ENCODE measurements at places on chromosomes 5 and 9. TPM values are rescaled to one million over a fixed set of nuclear protein-coding genes. Genes with fewer than 3 reads are reported as not detected.
A peak's percentile ranks its signal among the peaks of the same experiment; 100 is the strongest.

DNA sequence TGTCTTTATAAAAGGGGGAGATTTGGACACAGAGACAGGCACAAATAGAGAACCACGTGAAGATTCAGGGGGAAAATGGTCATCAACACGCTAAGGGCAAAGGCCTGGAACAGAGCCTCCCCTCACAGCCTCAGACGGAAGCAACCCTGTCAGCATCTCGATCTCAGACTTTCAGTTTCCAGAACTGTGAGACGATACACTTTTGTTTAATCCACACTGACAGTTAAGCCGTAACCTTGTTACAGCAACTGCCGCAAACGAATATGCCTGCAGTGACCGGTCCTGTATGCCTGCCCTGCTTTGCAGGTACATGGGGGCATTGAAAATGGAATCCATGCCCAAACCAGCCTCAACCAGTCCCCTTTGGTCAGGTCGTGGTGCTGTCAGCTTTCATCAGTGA, 139.5 kb downstream of the ATPSCKMT start:
- H3K27ac ChIP-seq = no peak overlapping the region
- DNase-seq = no peak
- H3K36me3 ChIP-seq = no peaks in the 10 kb centered on the region
- H3K27me3 ChIP-seq = 0 out of 2 replicates have a peak, but pooled peaks cover 4% of the 10 kb centered on the region

DNA sequence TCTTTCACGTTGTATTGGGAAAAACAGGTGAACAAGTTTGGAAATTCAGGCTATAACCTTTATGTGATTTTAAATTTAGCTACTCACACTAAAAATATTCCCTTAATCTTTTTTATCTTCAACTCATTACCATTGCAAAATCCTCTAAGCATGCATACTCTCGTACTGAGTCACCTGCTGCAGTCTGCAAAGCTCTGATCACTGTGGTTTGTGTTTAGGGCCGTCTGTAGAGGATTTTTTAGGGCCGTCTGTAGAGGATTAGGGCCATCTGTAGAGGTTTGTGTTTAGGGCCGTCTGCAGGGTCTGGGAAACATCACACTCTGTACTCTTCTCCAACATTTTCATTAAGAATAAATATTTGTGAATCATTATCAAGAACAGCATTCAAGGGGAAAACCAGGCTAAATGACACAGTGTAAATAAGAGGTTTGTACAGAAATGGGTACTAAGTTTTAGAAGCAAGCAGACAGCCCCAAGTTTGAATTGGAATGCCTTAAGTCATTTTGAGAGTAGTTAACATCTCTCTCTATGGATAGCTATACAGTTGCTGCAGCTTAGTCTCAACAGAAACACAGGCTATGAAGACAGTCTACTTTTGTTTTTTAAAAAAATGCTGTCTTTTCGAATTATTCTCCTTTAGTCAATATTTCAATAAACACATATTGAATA, 155.0 kb upstream of the TSLP start:
- H3K4me1 ChIP-seq = peaks cover 35% of the 10 kb centered on the region
- no peaks in the 10 kb centered on the region for H3K27me3 ChIP-seq

DNA sequence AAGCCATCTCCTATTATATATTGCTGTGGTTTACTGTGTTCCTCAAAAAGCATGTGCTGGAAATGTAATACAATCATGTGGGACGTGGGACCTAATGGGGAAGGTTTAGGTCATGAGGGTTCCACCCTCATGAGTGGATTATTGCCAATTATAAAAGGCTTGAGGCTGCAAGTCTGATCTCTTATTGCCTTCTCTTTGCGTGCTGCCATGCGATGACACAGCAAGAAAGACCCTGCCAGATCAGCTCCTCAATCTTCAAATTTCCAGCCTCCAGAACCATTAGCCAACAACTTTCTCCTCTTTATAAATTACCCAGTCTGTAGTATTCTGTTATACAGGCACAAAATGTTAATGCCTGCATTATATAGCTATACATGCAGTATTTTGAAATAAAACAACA, 45.4 kb downstream of the MARCHF11 start:
- no peaks in the 10 kb centered on the region for H3K4me1 ChIP-seq
- H3K27ac ChIP-seq = no peak overlapping the region
- no peak overlapping the region for H3K4me3 ChIP-seq
- H3K27me3 ChIP-seq = no peaks in the 10 kb centered on the region

- no peak overlapping the region for H3K4me3 ChIP-seq
- peaks cover 20% of the 10 kb centered on the region for H3K4me1 ChIP-seq
- no peak overlapping the region for H3K27ac ChIP-seq
These were observed 8.6 kb upstream of the SLC12A7 start for GRCh38 chr5:1120236-1120999.

SLC34A1 gene
- not detected for total RNA-seq

GRCh38 chr5:160494451-160494850, 72.8 kb downstream of the PTTG1 start:
- no peak for DNase-seq
- H3K36me3 ChIP-seq = no peaks in the 10 kb centered on the region
- H3K4me1 ChIP-seq = no peaks in the 10 kb centered on the region
- H3K27ac ChIP-seq = no peak overlapping the region
- no peak overlapping the region for H3K4me3 ChIP-seq
- no peaks in the 10 kb centered on the region for H3K27me3 ChIP-seq

- H3K36me3 ChIP-seq = no peaks in the 10 kb centered on the region
- H3K27ac ChIP-seq = no peak overlapping the region
- no peak for DNase-seq
- no peaks in the 10 kb centered on the region for H3K27me3 ChIP-seq
- H3K4me1 ChIP-seq = peaks cover 20% of the 10 kb centered on the region
These were observed 285.8 kb downstream of the ZNF608 start for GRCh38 chr5:124460642-124461041.

CEP72 gene
- 5.7 TPM for total RNA-seq

- 0 out of 2 replicates have a peak overlapping the region, but pooled peaks have one; percentile 27 for H3K27ac ChIP-seq
- H3K4me3 ChIP-seq = no peak overlapping the region
- no peaks in the 10 kb centered on the region for H3K36me3 ChIP-seq
- no peak for DNase-seq
These were observed 45.1 kb upstream of the UGCG start for GRCh38 chr9:111851553-111851952.

PAEP gene
- total RNA-seq = not detected

DNA sequence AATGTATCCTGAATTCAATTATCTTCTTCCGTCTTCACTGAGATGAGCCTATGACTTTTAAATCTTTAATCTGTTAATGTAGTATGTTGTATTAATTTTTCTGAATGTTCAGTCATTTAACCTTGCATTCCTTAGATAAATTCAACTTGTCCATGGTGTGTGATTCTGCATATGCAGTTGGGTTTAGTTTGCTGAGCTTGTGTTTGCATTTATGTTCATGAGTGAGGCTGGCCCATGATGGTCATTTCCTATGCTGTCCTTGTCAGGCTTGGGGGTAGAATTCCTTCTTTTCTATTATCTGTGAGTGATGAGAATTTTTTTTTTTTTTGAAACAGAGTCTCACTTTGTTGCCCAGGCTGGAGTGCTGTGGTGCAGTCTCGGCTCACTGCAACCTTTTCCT, 131.8 kb upstream of the COL5A1 start:
- no peak overlapping the region for H3K4me3 ChIP-seq
- H3K36me3 ChIP-seq = no peaks in the 10 kb centered on the region
- no peaks in the 10 kb centered on the region for H3K27me3 ChIP-seq
- H3K4me1 ChIP-seq = no peaks in the 10 kb centered on the region
- H3K27ac ChIP-seq = no peak overlapping the region
- no peak for DNase-seq

- DNase-seq = no peak
- no peak overlapping the region for H3K27ac ChIP-seq
- no peaks in the 10 kb centered on the region for H3K27me3 ChIP-seq
These were observed 44.8 kb downstream of the PARP8 start for GRCh38 chr5:50711280-50711679.

DNA sequence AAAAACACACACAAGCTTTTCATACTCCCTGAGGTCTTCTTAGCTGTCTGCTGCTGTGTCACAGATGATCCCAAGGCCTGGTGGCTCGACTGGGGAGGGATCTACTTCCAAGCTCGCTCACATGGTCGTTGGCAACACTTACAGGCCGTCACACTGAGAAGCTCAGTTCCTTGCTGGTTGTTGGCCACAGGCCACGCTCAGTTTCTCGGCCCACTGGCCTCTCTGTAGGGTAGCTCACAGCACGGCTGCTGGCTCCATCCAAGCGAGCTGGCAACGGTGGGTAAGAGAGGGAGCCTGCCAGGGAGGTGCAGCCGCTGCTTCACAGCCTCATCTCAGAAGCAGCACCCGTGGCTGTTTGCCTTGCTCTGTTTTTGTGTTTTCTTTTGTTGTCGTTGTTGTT, 43.8 kb upstream of the GFPT2 start:
- no peaks in the 10 kb centered on the region for H3K27me3 ChIP-seq
- H3K4me3 ChIP-seq = no peak overlapping the region
- DNase-seq = no peak
- H3K36me3 ChIP-seq = no peaks in the 10 kb centered on the region

DNA sequence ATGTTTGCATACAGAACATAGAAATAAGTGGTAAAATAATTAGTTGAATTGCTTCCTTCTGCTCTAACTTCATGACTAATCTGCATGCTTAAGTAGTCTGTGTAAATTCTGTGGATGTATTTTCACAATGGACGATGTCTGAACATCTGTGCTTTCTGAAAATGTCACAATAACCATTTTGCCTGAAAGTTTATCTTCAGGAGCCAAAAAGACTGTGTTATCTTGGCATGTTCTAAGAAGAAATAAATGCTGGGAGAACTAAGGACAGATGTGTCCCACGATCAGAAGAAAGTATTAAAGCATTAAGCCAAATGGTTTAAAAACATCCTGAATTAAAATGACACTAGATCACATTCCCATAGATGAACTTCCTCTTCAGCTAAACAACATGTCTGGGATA, 397.6 kb downstream of the SPOCK1 start:
- no peak overlapping the region for H3K27ac ChIP-seq
- no peaks in the 10 kb centered on the region for H3K36me3 ChIP-seq
- 0 out of 2 replicates have a peak, but pooled peaks cover 6% of the 10 kb centered on the region for H3K27me3 ChIP-seq
- no peak for DNase-seq
- no peaks in the 10 kb centered on the region for H3K4me1 ChIP-seq
- no peak overlapping the region for H3K4me3 ChIP-seq

All from SJSA1 (cell line).